ENCODE measurements at places on chromosomes 4 and X.

DNA sequence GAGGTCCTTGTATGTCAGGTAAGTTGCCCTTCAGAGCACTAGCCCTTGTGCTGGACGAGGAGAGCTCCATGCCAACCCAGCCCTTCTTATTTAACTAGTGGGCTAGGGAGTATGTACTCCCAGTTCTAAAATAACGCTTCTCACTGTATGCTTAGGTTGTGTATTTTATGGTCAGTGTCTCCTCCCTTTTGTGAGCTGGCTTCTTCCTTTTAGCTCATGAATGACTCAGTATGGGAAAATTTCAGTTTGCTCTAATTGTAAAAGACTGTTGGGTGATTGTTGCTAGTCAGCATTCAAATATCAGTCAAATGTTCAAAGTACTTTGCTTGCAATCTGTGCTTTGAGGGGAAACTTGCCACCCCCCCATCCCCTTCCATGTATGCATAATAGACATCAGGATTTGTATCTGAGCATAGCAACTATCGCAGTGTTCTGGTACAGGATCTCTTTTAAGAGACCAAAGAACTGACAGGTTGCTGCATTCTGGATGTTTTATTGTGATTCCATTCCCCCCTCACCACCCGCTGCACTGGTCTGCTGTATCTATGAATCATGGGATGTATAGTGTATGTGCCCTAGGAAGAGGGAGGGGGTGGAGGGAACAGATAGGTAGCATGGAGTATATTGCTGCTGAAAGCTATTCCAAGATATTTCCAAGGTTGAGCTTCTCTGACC, 34.7 kb downstream of the DLG3 start:
- peak; percentile 33 for DNase-seq

- no peak for DNase-seq
Measured at GRCh38 chr4:5930456-5930855, 37.6 kb upstream of the CRMP1 start.

GRCh38 chr4:3364634-3365314, 72.0 kb downstream of the RGS12 start:
- no peak for DNase-seq

GRCh38 chr4:129839687-129840086, 743.7 kb downstream of the C4orf33 start:
- peak; percentile 45 for DNase-seq

GRCh38 chr4:145815626-145816025, 123.0 kb downstream of the ZNF827 start:
- no peak for DNase-seq

- DNase-seq: no peak
Measured at GRCh38 chrX:48913605-48914366, 2.3 kb upstream of the SLC35A2 start.

- no peak for DNase-seq
Measured at GRCh38 chr4:163757219-163757618, 262.7 kb downstream of the TMA16 start.
